ENCODE measurements at places on chromosomes 16 and 17. TPM values are rescaled to one million over a fixed set of nuclear protein-coding genes. Genes with fewer than 3 reads are reported as not detected.

DNA sequence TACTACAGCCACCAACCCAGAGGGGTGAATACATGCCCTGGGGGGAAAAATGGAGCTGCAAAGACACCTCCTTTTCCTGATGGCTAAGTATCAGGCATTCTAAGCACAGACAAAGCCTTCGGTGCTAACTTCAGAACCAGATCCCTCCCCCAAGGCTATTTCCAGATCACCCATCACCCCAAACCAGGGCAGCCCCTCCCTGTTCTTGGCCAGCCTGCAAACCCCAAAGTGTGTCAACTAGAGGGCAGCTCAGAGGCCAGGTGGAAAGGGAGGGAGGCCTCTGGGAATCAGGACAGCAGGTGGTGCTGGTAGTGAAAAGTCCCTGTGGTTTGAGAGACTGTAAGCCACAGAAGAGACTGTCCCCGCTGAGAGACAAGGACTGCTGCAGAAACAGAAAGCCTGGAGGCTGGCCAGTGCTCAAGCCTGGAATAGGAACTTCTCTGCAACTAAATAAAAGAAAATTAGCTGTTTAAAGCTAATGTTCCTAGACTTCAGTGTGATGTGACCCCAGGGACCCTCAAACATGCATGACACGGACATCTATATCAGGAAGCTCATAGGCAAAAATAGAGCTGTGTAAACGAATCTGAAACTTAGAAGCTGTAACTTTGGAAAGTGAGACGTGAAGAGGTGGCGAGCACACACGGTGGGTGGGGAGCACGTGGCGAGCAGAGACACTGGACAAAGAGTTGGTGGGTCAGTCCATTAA lies 9.1 kb downstream of the TUBG1 start:
- no peaks in the 10 kb centered on the region for H3K27me3 ChIP-seq
- no peak overlapping the region for H3K27ac ChIP-seq
- H3K4me3 ChIP-seq = no peak overlapping the region
- no peak for DNase-seq

DNA sequence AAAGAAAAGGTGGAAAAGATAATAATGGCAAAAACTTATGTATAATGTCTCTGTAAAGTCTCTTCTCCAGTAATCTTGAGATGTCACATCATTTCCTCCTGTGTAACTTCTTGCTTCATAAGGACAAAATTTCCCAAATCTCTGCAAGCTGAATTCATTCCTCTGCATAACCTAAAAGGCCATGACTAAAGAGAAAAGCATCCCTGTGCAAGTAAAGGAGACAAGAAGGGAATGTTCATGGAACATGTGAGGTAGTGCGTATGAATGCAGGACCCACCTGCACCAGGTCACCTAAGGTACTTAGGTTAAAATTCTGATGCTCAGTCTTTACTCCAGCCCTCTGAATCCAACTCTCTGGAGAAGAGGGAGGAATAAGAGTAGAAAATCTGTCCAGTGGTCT lies 46.9 kb upstream of the NLK start:
- H3K4me3 ChIP-seq = no peak overlapping the region
- H3K4me1 ChIP-seq = peaks cover 5% of the 10 kb centered on the region
- DNase-seq = no peak
- no peaks in the 10 kb centered on the region for H3K36me3 ChIP-seq
- H3K27ac ChIP-seq = no peak overlapping the region

- peaks cover 9% of the 10 kb centered on the region for H3K4me1 ChIP-seq
- peak; percentile 33 for DNase-seq
- H3K27ac ChIP-seq = no peak within 1 kb of the TSS
- H3K4me3 ChIP-seq = peak within 1 kb of the TSS; percentile 32
- H3K36me3 ChIP-seq = no peaks in the 10 kb centered on the region
Observed at GRCh38 chr16:84647828-84648594, at the start of gene KLHL36. KLHL36 (plus strand) TSS chr16:84648511; CDS start chr16:84650868, 2,357 bp downstream.

DNA sequence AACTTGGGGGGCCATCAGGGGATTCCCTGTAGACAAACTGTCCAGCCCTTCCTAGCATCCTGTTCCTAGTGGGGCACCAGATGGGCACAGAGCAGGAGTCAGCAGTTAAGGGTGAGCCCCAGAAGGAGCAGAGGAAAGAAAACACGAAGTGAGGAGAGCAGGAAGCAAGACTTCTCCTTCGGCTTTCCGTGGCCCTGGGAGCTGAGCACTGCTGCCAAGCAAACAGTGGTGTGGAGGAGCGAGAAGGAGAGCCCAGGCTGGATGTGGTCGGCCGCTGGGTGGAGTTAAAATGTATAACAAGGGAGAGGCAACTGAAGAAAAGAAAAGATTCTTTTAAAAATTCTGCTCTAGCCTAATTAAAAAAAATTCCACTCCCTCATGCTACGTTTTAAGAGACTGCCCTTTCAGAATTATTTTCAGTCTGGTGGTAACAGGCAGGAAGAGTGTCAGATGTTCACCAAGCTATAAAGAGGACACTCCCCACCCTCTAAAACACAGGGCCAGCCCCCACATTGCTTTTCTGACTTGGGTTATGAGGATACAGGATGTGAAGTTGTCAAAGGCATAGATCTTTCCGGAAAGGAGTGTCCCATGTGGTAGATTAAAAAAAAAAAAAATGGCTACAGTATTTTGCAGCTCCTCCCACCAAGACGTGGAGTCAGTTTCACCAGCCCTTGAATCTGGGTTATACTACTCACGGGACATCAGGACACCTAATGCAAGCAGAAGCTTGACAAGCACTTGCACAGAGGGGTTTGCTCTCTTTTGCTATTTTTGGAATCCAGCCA lies 74.9 kb upstream of the ZFHX3 start:
- DNase-seq = peak; percentile 24
- no peaks in the 10 kb centered on the region for H3K36me3 ChIP-seq
- H3K27ac ChIP-seq = no peak overlapping the region
- H3K4me1 ChIP-seq = peaks cover 5% of the 10 kb centered on the region

- H3K27ac ChIP-seq = no peak overlapping the region
- H3K36me3 ChIP-seq = no peaks in the 10 kb centered on the region
- no peaks in the 10 kb centered on the region for H3K27me3 ChIP-seq
- peaks cover 2% of the 10 kb centered on the region for H3K4me1 ChIP-seq
- H3K4me3 ChIP-seq = no peak overlapping the region
Observed at GRCh38 chr17:78753316-78754250, 28.5 kb downstream of the CYTH1 start.

- H3K4me3 ChIP-seq = no peak overlapping the region
- H3K36me3 ChIP-seq = no peaks in the 10 kb centered on the region
- H3K4me1 ChIP-seq = no peaks in the 10 kb centered on the region
- DNase-seq = no peak
- no peak overlapping the region for H3K27ac ChIP-seq
- peaks cover 8% of the 10 kb centered on the region for H3K27me3 ChIP-seq
Observed at GRCh38 chr17:6365200-6365943, 69.5 kb downstream of the AIPL1 start.

- no peaks in the 10 kb centered on the region for H3K27me3 ChIP-seq
- H3K4me3 ChIP-seq = no peak overlapping the region
- H3K36me3 ChIP-seq = no peaks in the 10 kb centered on the region
- no peak overlapping the region for H3K27ac ChIP-seq
- H3K4me1 ChIP-seq = no peaks in the 10 kb centered on the region
Observed at GRCh38 chr17:27670791-27671590, 40.0 kb downstream of the LGALS9 start.

PPY gene
- total RNA-seq = not detected

OSGIN1 gene
- total RNA-seq = 8.6 TPM

ASPHD1 gene
- 0.88 TPM for total RNA-seq

Data from endothelial cell of umbilical vein (primary cell).